Fibroblast of lung (primary cell): ENCODE measurements at places on chromosomes 11 and 22. TPM values are rescaled to one million over a fixed set of nuclear protein-coding genes. Genes with fewer than 3 reads are reported as not detected.
A peak's percentile ranks its signal among the peaks of the same experiment; 100 is the strongest.

PIH1D2 gene
- total RNA-seq: 1.5 TPM in 2 replicates

MRPL21 gene
- total RNA-seq: 40.1 and 59.9 TPM in 2 replicates

DNA sequence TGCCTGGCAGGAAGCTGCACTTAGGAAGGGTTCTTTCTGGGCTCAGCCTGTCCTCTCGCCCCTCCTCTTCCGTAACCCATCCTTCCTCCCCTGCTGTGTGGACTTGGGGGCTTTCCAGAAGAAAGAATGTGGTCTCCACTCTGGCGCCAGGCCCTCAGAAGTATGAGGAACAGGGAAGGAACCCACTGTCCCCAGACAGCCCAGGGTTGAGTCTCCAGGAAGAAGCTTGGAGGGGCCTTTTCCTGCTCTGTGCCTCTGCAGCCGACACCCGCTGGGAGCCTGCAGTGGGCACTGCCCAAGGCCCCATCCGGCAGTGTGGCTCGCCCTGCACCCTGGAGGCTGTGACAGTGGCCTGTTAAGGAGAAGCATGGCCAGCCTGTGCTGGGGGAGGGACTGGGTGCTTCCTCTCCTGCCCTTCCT is 112.6 kb downstream of the ST3GAL4 start:
- H3K4me3 ChIP-seq: no peak overlapping the region
- no peaks in the 10 kb centered on the region for H3K4me1 ChIP-seq
- DNase-seq: no peak
- no peak overlapping the region for H3K27ac ChIP-seq

- H3K4me1 ChIP-seq: peaks cover 19% of the 10 kb centered on the region
- no peak for DNase-seq
- H3K36me3 ChIP-seq: no peaks in the 10 kb centered on the region
- H3K4me3 ChIP-seq: no peak overlapping the region
- no peaks in the 10 kb centered on the region for H3K27me3 ChIP-seq
These were observed 14.8 kb upstream of the MFNG start for GRCh38 chr22:37500745-37501609.

DNA sequence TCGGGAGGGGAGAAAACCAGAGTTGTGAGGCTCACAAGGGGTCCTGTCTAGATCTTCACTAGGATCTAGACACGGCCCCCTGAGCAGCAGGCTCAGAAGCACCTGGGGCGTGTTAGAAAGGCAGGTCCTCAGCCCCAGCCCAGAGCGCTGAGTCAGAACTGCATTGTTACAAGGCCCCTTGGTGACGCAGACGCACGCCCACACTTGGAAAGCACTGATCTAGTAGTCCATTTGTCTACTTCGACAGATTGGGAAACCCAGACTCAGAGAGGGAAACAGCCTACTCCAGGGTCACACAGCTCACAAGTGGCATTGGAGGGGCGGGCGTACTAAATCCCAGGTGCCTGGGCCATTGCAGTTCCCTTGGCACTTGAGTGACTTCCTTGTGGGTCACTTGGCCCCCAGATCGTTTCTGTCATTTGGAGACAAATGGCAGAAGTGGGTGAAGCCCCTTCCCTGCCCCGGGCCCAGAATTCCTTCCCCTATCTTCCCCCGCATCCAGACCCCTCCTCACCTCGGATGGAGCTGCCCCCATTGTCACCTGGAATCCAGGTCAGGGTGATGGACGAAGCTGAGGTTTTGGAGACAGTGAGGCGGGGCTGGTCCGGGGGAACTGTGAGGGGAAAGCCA is 110.8 kb downstream of the CEP164 start:
- no peak for DNase-seq
- no peak overlapping the region for H3K27ac ChIP-seq

GRCh38 chr11:109978895-109979294 is 114.3 kb upstream of the ZC3H12C start:
- H3K4me3 ChIP-seq: no peak overlapping the region
- H3K4me1 ChIP-seq: no peaks in the 10 kb centered on the region

GRCh38 chr11:76788661-76789442 is 5.7 kb downstream of the TSKU start:
- H3K27ac ChIP-seq: no peak overlapping the region
- H3K27me3 ChIP-seq: peaks cover 14% of the 10 kb centered on the region
- no peak for DNase-seq
- peaks cover 3% of the 10 kb centered on the region for H3K4me1 ChIP-seq

DNA sequence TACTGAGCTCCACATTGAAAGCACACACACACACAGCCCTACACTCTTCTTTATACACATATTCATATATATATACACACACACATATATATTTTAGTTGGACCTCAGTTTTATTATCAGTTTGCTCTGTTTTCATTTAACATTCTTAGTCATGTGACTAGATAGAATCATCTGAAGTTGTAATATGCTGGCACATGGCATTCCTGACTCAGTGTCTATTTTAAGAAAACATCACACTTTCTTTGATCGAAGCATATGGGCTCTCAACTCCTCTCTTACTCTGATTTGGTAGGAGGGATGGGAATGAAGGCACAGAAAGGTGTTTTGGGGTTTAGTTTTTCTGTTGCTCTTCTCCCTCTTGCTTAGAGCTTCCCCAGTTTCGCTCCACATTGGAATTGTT is 24.8 kb downstream of the AMOTL1 start:
- no peaks in the 10 kb centered on the region for H3K36me3 ChIP-seq
- H3K4me1 ChIP-seq: peaks cover 41% of the 10 kb centered on the region
- H3K27ac ChIP-seq: peak overlapping the region; percentile 89
- no peaks in the 10 kb centered on the region for H3K27me3 ChIP-seq
- DNase-seq: peak; percentile 55

DNA sequence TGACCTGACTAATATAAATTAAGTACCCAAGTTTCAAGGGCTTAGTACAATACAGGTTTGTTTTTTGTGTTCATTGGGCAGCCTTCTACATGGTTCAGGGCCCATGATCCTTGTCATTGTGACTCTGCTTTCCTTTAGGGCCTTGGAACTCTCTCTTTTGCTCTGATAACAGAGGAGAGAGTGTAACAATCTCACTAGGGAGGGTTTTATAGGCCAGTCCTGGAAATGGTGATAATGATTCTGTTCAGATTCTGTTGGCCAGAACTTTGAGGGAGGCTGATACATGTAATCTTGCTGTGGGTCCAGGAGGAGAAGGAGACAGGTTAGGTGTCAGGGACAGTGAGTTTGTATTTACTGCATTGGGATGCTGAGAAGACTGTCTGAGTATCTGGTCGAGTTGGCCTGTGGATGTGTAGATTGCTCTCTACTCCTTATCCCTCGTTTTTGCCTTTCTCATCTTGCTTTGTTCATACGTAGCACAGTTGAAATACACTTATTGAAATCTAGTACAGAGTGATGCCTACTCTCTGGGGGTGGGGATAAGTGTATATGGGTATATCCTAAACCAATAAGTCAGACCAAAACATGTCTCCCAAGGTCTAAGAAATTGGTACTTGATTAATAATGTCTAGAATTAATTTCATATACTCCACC is 37.5 kb upstream of the HEPHL1 start:
- no peaks in the 10 kb centered on the region for H3K36me3 ChIP-seq
- no peak for DNase-seq
- no peak overlapping the region for H3K27ac ChIP-seq
- no peaks in the 10 kb centered on the region for H3K27me3 ChIP-seq
- H3K4me3 ChIP-seq: no peak overlapping the region
- H3K4me1 ChIP-seq: no peaks in the 10 kb centered on the region

CRACR2B gene
- total RNA-seq: 0.66 and 1.0 TPM in 2 replicates

DNA sequence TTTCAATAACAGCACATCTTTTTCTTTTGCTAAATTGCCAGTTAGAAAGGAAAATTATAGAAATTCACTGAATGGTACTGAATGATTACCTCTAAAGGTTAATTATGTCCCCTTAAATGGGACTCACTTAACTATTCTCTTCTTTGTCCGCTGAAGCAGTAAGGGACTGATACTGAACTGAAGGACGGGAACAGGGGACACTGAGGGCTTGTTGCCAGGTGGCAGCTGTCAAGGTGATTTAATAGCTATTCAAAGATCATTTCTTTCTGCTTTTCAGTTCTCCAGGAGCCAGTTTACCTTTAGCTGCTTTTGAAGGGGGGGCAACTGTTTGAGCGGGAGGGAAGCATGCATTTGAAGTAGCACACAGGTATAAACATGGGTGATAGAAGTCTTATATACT is 325.4 kb upstream of the CCDC90B start:
- no peaks in the 10 kb centered on the region for H3K27me3 ChIP-seq
- DNase-seq: no peak
- H3K4me3 ChIP-seq: no peak overlapping the region
- H3K27ac ChIP-seq: no peak overlapping the region
- H3K36me3 ChIP-seq: no peaks in the 10 kb centered on the region

DNA sequence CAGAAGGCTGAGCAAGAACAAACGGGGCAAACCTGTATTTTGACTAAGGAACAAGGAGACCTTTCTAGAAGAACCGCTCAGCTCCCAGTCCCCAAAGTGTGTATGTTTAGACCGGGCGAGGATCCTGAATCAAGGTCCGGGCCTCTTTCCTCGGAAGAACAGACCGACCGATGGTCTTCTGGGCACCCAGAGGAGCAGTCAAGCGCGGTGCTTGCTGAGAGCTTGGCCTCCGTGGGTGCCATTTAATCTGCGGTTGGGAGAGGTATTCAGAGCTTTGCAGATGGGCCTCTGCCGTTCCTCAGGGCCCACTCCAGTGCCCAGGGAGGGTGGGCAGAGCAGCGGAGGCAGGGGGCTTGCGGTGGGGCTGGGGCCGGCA is 26.5 kb upstream of the ATXN10 start:
- DNase-seq: no peak
- H3K4me3 ChIP-seq: no peak overlapping the region
- H3K27ac ChIP-seq: no peak overlapping the region
- H3K27me3 ChIP-seq: peaks cover 6% of the 10 kb centered on the region
- H3K36me3 ChIP-seq: no peaks in the 10 kb centered on the region

PGA5 gene
- 3.3 TPM in 1 of 2 replicates, not detected in the other for total RNA-seq

GRCh38 chr11:100576718-100577021 is 110.4 kb upstream of the ARHGAP42 start:
- H3K27ac ChIP-seq: no peak overlapping the region
- no peak for DNase-seq
- H3K27me3 ChIP-seq: no peaks in the 10 kb centered on the region
- H3K4me1 ChIP-seq: peaks cover 2% of the 10 kb centered on the region
- no peaks in the 10 kb centered on the region for H3K36me3 ChIP-seq
- H3K4me3 ChIP-seq: no peak overlapping the region

TEAD1 gene
- 65.0 and 121 TPM in 2 replicates for total RNA-seq

DNA sequence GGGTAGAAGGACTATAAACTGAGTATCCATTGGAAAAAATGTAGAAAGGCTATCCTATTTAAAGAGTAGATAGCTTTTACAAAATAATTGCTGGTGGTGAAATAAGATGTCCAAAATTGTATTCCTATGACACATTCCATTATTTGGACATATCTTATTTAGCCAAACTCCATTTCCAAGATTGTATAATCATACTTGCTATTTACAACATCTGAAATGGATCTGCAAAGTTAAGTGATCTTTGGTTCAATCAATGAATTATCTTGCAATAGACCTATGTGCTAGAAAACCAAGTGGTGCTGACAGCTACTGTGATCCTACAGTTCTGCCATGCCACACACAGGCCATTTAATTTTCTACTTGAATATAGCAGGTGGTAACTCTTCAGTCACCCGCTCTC is 11.0 kb upstream of the BLID start:
- no peak for DNase-seq
- no peak overlapping the region for H3K4me3 ChIP-seq
- no peaks in the 10 kb centered on the region for H3K27me3 ChIP-seq
- H3K27ac ChIP-seq: no peak overlapping the region

ELF5 gene
- total RNA-seq: not detected in 2 replicates

GRCh38 chr11:128420265-128420664 is 167.1 kb downstream of the ETS1 start:
- H3K4me3 ChIP-seq: no peak overlapping the region
- no peaks in the 10 kb centered on the region for H3K27me3 ChIP-seq
- peaks cover 20% of the 10 kb centered on the region for H3K4me1 ChIP-seq
- no peak for DNase-seq

DNA sequence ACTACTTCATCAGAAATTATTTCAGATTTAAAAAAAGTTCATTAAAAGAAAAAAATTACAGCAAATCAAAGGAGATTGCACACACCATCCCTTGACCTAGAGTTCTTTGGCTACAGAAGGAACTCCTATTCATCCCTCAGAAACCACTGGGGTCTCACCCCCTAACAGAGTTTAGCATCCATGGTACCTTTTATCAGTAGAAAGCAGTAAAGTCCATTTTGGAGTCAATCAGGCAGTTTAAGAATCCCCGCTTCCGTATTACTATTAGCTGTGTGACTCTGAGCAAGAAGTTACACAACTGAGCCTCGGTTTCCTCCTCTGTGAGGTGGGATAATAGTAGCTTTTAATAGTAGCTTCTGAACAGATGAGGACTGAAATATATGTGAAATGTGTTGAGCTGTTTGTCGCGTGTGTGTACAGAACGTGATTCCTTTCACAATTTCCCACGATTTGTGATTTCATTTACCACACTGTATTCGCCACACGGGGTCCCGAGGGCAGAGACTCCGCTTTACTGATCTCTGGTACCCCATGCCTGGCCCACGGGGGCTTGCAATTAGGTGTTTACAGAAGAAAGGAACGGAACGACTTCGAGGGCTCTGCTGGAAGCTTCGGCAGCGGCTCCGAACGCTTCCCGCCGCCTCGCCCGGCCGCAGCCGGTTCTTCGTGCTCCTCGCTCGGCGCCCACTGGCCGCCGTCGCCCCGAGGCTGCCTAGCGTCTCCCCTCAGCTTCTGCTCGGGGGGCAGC is 72.5 kb upstream of the ZBED5 start:
- peak overlapping the region; percentile 44 for H3K4me3 ChIP-seq
- no peaks in the 10 kb centered on the region for H3K27me3 ChIP-seq
- H3K4me1 ChIP-seq: peaks cover 12% of the 10 kb centered on the region
- peak; percentile 40 for DNase-seq

GRCh38 chr11:69876013-69876412 is 56.8 kb upstream of the FGF3 start:
- no peaks in the 10 kb centered on the region for H3K27me3 ChIP-seq
- no peak overlapping the region for H3K27ac ChIP-seq
- no peaks in the 10 kb centered on the region for H3K4me1 ChIP-seq
- no peak overlapping the region for H3K4me3 ChIP-seq
- H3K36me3 ChIP-seq: no peaks in the 10 kb centered on the region
- no peak for DNase-seq

SERHL2 gene
- 3.3 and 4.6 TPM in 2 replicates for total RNA-seq

GRCh38 chr11:70725278-70725677 is 326.9 kb downstream of the CTTN start:
- DNase-seq: no peak
- H3K36me3 ChIP-seq: no peaks in the 10 kb centered on the region
- no peaks in the 10 kb centered on the region for H3K27me3 ChIP-seq
- H3K4me3 ChIP-seq: no peak overlapping the region
- no peak overlapping the region for H3K27ac ChIP-seq

H19 gene
- 1.8 and 55.0 TPM in 2 replicates for total RNA-seq

GRCh38 chr22:28829358-28830181 is 29.2 kb upstream of the XBP1 start:
- no peaks in the 10 kb centered on the region for H3K27me3 ChIP-seq
- H3K27ac ChIP-seq: no peak overlapping the region
- no peaks in the 10 kb centered on the region for H3K36me3 ChIP-seq
- H3K4me3 ChIP-seq: no peak overlapping the region
- H3K4me1 ChIP-seq: no peaks in the 10 kb centered on the region
- DNase-seq: peak; percentile 81
